ENCODE measurements at places on chromosomes 7 and 10.

GRCh38 chr7:158276414-158277218 lies 311.0 kb downstream of the PTPRN2 start:
- no peak for DNase-seq

GRCh38 chr10:13383399-13383761 lies 35.3 kb upstream of the SEPHS1 start:
- DNase-seq, result no peak

- DNase-seq, result no peak
These were observed 24.9 kb upstream of the ADO start for GRCh38 chr10:62779487-62780248.

DNA sequence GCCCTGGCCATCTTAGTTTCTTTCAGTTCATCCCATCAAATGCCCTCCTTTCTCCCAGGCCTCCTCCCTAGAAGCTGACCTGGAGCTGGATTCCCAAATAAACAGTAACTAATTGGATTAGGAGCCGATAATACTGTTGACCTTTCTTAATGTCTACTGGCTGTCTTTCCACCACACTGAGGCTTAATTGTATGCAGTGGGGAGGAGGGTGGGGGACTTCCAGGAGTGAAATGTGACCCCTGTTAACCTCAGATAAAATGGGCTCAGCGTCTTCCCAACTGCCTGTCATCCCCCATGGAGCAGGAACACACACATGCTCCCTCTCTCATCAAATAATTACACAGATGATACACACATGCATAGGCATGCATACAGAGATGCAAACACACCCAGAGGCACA lies 53.7 kb upstream of the LBX1 start:
- no peak for DNase-seq

GRCh38 chr10:102804382-102805055 lies 32.7 kb downstream of the CYP17A1 start:
- no peak for DNase-seq

DNA sequence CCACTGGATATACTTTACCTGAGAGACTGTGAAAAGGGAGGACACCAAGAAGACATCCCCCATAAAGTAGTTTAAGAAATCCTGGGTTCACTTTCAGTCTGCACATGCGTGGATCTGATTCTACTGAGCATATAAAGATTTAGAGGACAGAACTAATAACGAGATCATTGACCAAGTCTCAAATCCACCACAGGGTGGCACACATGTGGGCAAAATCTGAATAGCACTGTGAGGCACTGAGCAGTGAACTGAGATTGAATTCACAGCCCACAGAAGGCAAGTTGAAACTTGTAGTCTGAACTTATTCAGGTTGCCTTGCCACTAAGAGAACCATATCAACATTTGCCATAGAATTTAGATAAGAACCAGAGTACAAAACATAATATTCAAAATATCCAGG lies 818.6 kb downstream of the GRID1 start:
- DNase-seq, result no peak

GRCh38 chr10:90871279-90871765 lies 452 bp upstream of the RPP30 start:
- DNase-seq, result no peak

- no peak for DNase-seq
These were observed 37.1 kb downstream of the WIPI2 start for GRCh38 chr7:5226921-5227785.

DNA sequence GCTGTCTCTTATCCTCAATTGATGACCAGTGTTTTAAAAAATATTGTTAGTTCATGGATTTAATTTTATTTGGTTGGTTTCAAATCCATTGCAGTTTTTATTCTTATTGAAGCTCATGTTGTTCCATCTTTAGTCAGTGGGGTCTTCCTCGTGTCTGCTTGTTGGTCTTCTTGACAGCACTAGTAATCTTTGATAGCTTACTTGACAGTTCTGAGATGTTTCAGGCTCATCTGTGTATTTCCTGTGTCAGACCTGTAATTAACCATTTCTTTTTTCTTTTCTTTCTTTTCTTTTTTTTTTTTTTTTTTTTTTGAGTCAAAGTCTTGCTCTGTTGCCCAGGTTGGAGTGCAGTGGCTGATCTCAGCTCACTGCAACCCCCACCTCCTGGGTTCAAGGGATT lies 28.2 kb downstream of the SLK start:
- DNase-seq, result no peak

- DNase-seq, result no peak
These were observed 4.6 kb downstream of the NFKB2 start for GRCh38 chr10:102400076-102400475.

GRCh38 chr7:95367606-95368005 lies 28.6 kb downstream of the PON3 start:
- DNase-seq, result no peak

GRCh38 chr7:12993025-12993424 lies 305.6 kb downstream of the ARL4A start:
- no peak for DNase-seq

GRCh38 chr7:42833411-42833810 lies 78.5 kb downstream of the C7orf25 start:
- DNase-seq, result no peak

DNA sequence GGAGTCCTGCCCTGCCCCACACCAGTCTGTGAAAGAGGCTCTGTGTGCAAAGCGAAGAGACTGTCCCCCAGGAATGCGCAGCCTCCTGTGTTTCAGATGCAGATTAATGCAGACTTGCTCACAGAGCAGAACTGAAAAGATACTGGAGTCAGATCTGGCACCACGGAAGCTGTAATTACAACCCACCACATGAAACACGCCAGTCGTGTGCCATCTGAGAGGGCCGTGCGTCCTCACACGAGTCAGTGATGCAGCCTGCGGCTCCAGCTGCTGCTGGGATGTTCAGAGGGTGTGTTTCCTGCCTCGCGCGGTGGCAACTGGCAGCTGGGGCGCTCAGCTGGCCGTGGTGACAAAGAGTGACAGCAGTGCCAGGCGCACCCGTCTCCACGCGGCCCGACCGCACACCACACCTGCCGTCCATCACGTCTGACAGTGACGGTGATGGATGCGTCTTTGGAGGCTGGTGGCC lies 50.0 kb downstream of the NKX6-2 start:
- DNase-seq, result no peak

DNA sequence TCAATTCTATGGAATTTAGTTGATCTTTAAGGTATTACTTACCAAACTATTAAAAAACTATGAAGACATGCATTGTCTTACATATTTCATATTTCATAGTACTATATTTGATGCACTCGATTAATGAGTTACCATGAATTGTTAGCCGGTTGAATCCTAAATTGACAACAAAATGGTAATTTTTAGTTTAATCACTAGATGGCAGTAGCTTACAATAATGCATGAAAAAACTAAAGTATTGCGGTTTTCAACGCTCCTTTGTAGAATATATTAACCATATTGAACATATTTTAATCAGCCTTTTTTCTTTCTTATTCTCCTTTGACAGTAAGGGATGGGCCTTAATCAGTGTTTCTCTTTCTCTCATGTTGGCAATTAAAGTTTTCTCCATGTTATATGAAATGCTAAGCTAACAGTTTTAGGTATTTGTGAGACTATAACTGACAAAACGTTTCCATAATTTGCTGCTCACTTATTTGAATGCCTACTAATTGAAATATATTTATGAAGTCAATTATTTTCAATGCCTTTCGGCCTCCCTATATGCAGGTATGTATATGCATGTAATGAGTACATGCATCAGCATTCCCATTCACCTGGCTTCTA lies 48.5 kb upstream of the ARL4A start:
- DNase-seq, result no peak

- DNase-seq, result no peak
These were observed 5.8 kb downstream of the CLCN1 start for GRCh38 chr7:143321734-143322133.

- DNase-seq, result no peak
These were observed 806.6 kb downstream of the NXPH1 start for GRCh38 chr7:9240001-9240400.

Measured in vagina (tissue), 2 donors.